CD8-positive, alpha-beta memory T cell (primary cell): ENCODE measurements at places on chromosomes 11 and 22.
A peak's percentile ranks its signal among the peaks of the same experiment; 100 is the strongest.

DNA sequence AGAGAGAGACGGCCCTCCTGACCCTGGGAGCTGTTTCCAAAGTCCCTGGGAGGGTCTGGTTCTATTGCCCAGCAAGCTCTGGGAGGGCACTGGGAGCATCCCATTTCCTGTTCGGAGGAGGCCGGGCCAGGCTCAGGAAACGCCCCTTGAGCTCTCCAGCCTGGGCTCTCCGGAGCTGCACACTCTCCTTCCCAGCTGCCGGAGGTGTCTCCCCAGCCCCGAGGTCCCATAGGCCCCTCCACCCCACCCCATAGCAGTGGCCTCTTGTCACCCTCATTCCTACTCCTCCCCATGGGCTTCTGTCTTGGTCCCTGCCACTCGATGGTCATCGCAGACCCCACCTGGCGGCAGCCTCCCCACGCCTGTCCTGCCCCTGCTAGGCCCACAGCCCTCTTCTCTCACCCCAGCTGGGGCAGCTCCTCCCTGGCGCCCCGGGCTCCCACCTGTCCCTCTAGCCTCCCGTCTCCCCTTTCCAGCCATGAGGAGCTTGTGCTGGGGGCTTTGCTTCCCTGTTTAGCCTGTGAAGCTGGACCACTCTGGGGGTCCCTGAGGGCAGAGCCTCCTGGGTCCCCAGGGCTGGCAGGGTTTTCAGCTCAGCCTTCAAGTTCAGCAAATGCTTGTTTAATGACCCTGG, 2.8 kb downstream of the TSPAN32 start:
- no peak for DNase-seq

GRCh38 chr22:36366291-36366708, 21.5 kb downstream of the MYH9 start:
- DNase-seq: no peak

DNA sequence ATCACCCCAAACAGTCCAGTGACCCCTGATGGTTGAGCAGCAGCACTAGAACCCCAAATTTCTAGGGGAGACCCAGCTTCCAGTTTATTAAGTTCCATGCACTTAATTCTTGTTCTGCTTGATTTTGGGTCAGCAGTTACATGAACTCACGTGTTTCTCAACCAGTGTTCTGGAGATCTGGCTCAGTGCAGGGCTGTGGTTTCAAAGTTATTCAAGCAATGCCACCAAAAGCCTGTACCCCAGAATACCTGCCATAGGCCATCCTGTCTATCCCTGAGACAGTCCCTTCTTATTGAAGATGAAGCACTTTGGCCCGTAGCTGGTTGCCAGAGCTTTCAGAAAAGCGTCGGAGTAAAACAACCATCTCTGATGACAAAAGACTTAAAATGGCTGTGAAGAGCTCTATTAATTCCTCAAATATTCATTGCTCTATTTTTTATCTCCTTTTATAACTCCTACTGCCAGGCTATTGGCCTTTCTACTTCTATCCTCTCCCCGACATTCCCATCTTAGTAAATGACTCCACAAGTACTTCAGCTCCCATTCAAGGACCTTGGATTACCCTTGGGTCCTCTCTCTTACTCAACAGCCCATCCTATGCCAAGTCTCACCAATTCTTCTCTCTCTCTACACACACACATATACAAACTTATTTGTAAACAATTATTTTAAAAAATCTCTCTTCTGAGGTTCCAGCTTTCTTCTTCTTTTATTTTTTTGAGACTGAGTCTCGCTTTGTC, 18.0 kb upstream of the VPREB1 start:
- DNase-seq: no peak

DNA sequence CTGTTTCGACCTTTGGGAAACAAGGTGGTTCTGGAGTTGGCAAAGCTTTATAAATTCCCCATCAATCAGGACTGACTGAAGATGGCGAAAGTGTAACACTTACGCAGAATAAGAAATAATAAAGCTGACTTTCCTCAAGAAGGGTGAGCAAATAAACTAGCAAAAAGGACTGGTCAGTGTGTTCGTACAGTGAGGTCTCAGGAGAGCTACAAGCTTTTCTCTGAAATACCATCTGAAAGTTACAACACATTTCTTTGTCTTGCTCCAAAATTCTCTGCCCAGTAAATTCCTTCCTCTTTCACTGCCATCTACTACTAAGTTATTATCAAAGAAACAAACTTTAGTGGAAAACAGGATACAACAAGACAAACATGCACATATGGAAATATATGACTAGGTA, 13.4 kb downstream of the PITPNB start:
- no peak for DNase-seq

GRCh38 chr11:26245046-26245445, 86.9 kb upstream of the ANO3 start:
- no peak for DNase-seq

GRCh38 chr11:94199136-94200130, 70.8 kb downstream of the PANX1 start:
- no peak for DNase-seq

- peak; percentile 93 for DNase-seq
Observed at GRCh38 chr22:25062386-25063085, 110.0 kb downstream of the KIAA1671 start.

DNA sequence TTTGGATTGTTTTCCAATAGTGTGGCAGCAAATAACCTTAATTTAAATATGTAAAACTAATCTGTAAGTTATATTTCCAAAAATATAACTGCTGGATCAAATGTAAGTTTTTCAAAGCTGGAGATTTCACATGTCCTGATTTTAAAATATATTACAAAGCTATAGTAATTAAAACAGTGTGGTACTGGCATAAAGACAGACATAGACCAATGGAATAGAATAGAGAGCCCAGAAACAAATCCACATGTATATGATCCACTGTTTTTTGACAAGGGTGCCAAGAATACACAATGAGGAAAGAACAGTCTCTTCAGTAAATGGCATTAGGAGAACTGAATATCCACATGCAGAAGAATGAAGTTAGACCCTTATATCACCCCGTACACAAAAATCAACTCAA, 4.0 kb downstream of the OR4X2 start:
- DNase-seq: no peak

DNA sequence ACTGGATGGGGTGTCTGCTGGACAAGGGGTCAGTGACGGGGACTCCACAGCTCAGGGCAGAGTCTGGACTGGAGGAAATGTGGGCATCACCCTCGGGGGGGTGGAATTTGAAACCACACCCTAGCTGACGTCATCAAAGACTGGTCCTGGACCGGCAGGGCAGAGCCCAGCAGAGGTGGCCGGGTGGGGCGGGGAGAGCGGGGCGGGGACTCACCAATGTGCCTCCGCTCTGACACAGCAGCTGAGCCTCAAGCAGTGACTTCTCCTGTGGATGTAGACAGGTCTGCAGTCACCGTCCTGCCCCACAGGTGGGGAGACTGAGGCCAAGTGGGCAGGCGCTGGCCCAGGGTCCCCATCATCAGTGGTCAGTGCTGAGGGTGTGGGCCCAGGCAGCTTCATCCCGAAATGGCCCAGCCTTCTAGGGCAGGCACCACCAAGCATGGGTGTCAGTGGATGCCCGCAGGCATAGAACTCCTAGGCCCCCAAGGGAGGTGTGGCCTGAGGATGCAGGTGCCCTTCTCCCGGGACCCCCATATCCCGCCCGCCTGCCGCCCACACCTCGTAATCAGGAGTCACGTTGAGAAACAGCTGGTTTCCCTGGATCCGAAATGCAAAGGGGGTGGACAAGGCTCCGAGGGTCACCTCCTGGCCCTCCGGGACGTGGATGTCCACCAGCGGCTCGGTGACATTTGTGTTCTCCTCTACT, 603 bp downstream of the CDHR5 start:
- peak; percentile 50 for DNase-seq

GRCh38 chr11:119295178-119295577, 21.8 kb downstream of the MCAM start:
- DNase-seq: no peak

DNA sequence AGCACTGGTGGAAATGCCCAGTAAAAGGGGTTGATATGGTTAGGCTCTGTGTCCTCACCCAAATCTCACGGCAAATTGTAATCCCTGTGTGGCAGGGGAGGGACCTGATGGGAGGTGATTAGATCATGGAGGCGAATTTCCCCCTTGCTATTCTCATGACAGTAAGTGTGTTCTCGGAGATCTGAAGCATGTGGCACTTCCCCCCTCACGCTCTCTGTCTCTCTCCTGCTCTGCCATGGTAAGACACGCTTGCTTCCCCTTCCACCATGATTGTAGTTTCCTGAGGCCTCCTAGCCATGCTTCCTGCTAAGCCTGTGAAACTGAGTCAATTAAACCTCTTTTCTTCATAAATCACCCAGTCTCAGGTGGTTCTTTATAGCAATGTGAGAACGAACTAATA, 37.4 kb downstream of the PACSIN2 start:
- DNase-seq: no peak

GRCh38 chr11:3944198-3944597, 88.7 kb downstream of the STIM1 start:
- DNase-seq: no peak

- DNase-seq: no peak
Observed at GRCh38 chr11:124899383-124900145, 1.9 kb upstream of the ROBO4 start.

- no peak for DNase-seq
Observed at GRCh38 chr11:30521297-30522071, 64.7 kb downstream of the MPPED2 start.

DNA sequence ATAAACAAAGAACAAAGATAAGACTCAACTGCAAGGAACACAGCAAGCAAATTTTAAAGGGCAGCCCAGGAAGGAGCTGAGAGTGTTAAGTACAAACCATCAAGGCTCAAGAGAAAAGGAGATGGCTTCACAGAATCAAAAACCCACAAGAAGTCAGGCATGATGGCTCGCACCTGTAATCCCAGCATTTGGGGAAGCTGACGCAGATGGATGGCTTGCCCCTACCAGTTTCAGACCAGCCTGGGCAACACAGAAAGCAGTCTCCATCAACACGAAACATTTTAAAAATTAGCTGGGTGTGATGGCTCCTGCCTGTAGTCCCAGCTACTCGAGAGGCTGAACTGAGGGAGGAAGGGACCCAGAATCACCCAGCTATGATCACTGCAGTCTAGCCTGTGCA, 32.6 kb downstream of the MAPK1 start:
- no peak for DNase-seq

- DNase-seq: no peak
Observed at GRCh38 chr22:24601217-24602104, 1.5 kb upstream of the GGT1 start.

DNA sequence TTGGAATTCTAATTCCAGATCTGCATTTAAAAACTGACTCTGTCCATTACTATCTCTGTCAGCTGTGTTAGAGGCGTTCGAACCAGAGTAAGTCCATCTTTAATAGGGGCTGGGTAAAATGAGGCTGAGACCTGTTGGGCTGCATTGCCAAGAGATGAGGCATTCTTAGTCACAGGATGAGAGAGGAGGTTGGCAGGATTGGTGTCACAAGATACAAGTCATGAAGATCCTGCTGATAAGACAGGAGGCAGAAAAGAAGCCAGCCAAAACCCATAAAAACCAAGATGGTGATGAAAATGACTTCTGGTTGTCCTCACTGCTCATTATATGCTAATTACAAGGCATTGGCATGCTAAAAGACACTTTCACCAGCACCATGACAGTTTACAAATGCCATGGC, 356.3 kb upstream of the ISX start:
- DNase-seq: no peak

GRCh38 chr11:67996051-67996450, 7.8 kb downstream of the UNC93B1 start:
- DNase-seq: no peak

GRCh38 chr11:10599388-10600175, 31.1 kb upstream of the LYVE1 start:
- no peak for DNase-seq

DNA sequence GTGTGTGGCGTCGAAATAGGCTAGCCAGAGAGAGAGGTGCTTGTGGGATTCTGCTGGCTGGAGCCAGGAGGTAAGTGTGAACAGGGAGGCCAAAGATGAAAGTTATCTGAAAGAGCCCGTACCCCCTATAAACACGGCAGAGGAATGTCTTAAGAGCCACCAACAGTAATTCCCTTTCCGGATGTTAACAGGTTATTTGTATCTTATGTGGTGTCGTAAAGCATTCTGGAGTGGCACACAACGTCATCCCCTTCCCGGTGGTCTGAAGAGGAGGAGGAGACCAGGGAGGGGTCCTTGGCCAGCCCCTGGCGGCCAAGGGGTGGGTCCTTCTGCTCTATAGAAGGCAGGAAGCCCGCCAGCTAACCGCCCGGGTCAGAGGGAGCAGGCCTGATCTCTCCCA, 39.5 kb downstream of the MACROD1 start:
- no peak for DNase-seq

DNA sequence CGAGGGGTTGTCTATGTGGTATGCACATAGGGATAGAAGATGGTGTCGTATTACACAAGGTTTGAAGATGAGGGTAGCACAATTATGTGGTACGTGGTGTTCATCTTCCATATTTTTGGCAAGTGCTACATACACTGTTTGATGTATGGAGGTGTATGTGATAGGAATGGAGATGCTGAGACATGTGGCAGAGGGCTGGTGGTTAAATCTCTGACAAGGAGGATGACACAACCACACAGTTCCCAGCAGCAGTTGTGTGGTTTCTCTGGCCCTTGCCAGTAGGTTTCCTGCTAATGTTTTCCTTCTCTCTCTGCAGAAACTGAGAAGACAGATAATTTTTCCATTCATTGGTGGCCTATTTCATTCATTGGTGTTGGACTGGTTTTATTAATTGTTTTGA, 17.0 kb downstream of the NCR3LG1 start:
- DNase-seq: no peak

DNA sequence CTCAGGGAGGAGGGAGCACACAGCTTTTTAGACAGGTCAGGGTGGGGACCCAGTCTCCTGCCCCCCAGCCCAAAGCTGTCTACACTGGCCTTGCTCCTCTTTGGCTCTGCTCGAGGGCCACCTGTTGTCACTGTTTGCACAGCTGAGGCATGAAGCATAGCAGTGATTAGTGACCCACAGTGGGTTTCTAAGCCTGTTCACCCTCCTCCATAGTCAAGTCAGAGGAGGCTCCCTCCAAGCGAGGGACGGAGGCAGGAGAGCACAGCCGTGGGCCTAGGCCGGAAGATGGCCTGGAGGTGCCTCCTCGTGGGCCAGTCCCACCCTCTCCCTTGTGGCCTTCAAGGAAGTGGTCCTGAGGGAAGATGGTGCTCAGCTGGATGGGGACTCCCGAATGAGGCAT, 241.1 kb downstream of the GRIK4 start:
- DNase-seq: no peak

- no peak for DNase-seq
Observed at GRCh38 chr11:64248578-64248977, 1.8 kb upstream of the PPP1R14B start.

GRCh38 chr11:114955923-114956322, 277.6 kb downstream of the NXPE2 start:
- DNase-seq: no peak

- no peak for DNase-seq
Observed at GRCh38 chr11:112965656-112966055, 4.4 kb downstream of the NCAM1 start.

DNA sequence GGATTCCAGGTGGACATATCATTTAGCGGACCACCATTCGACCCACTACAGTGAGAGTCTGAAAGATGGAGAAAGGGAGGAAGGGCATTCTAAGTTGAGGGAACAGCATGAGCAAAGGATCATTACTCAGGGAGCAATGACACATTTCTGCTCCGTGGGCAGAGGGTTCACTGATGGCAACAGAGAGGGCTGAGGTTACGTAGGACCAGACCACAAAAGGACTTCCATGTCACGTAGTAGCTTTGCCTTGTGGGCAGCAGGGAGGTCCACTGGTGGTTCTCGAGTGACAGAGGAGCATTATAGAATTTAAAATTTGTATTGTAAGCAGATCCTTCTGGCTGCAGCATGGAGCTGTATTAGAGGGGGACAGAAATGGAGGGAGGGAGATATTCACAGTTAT, 109.7 kb upstream of the NAV2 start:
- DNase-seq: no peak
